ENCODE measurements at places on chromosomes 13 and 19.
A peak's percentile ranks its signal among the peaks of the same experiment; 100 is the strongest.

- DNase-seq: no peak
Measured at GRCh38 chr13:75721307-75721706, 85.2 kb downstream of the LMO7 start.

- DNase-seq: no peak
Measured at GRCh38 chr13:110334256-110334655, 27.2 kb downstream of the COL4A2 start.

DNA sequence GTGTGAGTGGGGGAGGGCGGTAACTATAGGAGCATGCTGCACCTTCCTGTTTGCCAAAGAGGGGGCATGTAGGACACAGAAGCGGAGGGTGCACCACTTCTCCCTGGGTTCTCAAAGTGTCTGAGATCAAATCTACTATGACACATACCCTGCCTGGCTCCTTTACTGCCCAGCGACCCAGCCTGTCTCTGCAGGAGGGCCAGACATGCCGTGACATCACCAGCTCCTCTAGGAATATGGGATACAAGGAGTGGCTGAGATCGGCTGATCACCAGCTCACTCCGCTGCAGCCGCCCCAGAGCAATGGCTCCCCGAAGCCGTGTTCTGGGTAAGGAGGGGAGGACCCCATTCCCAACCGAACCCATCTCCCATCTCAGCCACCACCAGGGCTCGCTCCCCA is 16.4 kb upstream of the IGFL1 start:
- DNase-seq: no peak

- DNase-seq: no peak
Measured at GRCh38 chr13:97134364-97135095, 87.6 kb upstream of the MBNL2 start.

DNA sequence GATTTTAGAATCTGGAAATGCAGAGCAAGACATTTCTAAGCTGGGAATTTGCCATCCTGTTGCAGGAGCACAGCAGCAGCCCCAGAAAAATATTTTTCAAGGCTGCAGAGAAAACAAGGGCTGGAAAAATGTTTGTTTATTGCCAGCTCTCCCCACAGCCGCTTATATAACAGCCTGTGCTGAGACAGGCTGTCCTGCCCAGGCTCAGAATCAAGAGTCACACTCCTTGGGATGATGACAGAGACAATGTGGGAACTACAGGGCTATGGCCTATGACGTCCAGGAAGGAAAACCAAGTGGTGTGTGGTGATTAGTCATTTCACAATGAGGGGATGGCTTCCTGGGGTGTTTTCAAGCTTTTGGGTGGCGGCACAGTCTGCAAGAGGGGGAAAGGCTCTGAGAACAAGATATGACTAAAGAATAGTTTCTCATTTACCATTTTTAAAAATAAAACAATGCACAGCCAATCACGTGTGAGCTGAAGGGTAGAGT is 136.3 kb upstream of the SERP2 start:
- DNase-seq: no peak

DNA sequence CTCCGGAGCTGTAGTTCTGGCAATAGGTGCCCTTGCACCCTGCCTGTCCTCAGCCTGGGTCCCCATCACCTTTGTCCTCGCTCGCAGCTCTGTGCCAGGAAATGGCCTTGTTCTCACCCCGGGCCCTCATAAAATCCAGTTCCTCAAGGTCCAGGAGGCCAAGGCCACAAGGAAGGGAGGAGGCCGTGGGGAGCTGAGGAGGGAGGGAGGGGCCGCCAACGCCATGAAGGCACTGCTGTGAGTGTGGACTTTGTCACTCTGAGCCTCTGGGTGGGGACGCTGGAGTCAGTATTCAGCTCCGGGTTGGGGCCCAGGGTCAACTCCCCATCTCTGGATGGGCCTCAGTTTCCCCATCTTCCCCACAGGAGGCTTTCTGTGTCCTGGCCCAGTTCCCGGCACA is 9.2 kb upstream of the GNA11 start:
- DNase-seq: no peak

GRCh38 chr19:46902402-46902766 is 41.6 kb downstream of the ARHGAP35 start:
- DNase-seq: no peak

- DNase-seq: no peak
Measured at GRCh38 chr19:35856546-35857149, at the start of gene KIRREL2. Gene KIRREL2 (plus strand): TSS chr19:35856911. CDS start chr19:35857120, 209 bp downstream.

- DNase-seq: no peak
Measured at GRCh38 chr19:30448386-30449077, 76.3 kb downstream of the ZNF536 start.

GRCh38 chr19:10339380-10339960 is at the start of gene ICAM3:
Gene ICAM3 (minus strand): TSS chr19:10339624. CDS start chr19:10339614, 10 bp downstream.
- peak; percentile 45 for DNase-seq

DNA sequence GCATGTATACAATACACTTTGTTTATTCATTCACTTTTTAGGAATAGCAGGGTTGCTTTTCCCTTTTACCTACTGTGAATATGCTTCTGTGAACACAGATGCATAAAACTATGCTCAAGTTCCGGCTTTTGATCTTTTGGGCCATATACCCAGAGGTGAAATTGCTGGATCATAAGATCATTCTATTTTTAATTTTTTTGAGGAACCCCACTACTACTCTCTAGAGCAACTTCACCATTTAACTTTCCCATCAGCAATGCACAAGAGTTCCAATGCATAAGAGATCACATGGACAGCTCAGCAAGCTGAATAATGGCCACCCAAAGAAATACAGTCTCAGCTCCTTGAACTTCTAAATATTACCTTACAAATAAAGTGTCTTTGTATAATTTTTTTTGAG is 17.0 kb upstream of the SIGLEC10 start:
- no peak for DNase-seq

DNA sequence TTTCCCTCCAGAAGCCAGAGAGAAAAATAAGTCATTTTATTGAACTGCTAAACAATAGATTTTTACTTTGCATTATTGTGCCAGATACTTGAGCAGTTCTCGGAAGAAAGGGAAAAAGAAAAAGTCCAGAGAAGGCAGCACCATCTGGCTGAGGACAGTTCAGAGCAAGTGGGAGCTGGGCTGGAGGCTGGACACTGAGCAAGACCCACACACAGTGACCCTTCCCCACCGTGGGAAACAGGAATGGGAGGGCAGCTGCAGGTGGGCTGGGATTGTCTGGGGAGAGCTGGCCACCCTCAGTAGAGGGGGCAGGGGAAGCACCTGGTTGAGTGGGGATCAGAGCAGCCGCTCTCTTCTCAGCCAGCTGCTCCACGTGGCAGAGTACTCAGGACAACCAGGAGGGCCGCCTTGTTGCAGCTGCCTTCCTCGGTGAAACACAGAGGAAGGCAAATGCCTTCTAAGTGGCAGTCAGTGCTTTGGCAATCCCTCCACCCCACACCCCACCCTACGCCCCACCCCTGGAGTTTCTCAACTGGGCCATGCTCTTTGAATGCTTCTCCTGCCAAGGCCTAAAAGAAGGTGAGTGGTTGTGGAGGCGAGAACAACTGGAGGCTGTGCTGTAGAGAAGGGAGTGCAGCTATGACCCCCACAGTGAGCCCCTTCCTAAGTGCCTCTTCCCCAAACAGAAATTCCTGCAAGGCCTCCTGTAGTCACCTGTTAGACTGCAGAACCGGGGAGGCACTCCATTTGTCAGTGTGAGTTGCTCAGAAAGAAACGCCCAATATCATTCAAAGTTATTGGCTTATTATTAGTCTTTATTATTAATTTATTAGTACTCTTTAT is 179.3 kb downstream of the ZIC5 start:
- DNase-seq: no peak

DNA sequence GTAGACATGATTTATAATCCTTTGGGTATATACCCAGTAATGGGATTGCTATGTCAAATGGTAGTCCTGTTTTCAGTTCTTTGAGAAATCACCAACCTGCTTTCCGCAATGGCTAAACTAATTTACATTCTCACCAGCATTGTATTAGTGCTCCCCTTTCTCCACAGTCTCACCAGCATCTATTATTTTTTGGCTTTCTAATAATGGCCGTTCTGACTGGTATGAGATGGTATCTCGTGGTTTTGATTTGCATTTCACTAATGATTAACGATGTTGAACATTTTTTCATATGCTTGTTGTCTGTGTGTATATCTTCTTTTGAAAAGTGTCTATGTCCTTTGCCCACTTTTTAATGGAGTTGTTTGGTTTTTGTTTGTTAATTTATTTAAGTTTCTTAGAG is 165.1 kb downstream of the PDS5B start:
- DNase-seq: no peak

DNA sequence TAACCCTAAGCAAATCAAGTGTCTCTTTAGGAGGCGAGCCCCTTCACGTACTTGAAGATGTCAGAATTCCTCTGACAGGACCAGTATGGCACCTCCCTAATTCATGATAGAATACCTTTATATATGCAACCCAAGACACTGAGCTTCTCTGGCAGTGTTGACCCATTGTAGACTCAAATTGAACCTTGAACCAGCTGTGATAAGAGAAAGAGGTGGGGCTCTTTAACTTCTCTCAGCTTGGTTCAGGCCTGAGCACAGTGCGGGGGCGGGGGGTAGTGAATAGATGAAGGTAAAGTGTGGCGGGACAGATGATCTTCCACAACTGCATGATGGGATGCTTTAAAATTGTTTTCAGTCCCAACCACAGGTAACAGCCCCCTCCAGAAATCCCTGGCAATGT is 12.1 kb downstream of the MBNL2 start:
- DNase-seq: no peak

DNA sequence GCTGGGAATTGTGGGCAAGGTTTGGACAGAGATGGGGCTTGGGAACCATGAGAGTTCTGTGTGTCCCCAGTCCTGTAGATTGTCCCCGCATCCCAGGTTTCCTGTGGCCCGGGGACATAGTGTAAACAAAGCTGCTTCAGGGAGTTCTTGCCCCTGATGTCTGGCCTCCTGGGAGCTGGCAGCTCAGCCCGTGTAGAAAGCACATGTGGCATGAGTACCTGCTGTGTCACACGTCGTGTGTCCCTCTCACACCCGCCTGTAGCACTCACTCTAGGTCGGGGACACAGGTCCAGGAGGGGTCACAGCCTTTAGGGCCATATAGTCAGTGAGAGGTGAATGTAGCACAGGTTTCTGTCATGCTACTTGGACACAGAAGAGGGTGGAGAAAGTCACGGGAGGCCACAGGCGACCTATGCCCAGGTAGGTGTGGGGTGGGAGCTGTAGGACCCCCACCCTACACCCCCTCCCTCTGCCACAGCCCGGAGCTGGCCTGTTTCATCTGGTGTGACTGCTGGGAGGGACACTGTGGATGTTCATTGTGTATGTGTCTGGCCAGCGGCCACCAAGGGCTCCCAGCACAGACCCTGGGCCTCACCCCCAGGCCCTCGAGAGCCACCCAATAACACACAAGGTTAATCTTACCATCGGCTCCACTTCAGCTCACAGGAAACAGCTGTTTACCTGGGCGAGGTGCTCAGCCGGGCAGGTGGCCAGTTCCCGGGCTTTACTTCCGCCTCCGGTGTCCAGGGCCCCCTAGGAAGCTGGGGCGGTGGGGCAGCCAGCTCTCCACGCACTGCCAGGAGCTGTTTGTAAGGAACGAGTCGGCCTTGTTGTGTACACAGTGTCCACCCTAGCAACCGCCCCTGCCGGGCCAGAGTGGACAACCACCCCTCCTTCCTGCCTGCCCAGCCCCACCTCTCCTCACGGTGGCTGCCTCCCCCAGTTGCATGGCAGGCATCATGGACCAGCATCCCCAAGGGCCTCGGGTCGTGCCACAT is 49.7 kb downstream of the COMP start:
- no peak for DNase-seq

DNA sequence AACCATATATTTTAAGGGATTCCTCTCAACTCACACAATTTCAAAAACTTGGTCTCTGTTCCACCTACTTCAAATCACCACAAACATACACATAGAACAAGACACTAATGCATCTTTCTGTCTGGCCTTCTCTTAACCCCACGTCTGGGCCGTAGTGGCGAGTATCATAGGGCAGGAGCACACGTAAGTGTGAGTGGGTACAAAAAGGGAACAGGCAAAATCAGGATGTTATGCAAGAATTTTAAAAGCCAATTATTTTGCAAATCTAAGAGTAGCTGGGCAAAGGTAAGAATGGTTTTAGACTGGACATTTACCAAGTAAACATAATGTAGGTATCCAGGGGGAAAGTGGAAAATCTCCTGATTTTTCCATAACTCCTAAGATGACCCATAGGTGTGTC is 35.1 kb downstream of the MTMR6 start:
- no peak for DNase-seq

GRCh38 chr19:3778899-3779723 is 7.1 kb downstream of the MATK start:
- no peak for DNase-seq

- DNase-seq: no peak
Measured at GRCh38 chr13:83499286-83499685, 383.0 kb downstream of the SLITRK1 start.

DNA sequence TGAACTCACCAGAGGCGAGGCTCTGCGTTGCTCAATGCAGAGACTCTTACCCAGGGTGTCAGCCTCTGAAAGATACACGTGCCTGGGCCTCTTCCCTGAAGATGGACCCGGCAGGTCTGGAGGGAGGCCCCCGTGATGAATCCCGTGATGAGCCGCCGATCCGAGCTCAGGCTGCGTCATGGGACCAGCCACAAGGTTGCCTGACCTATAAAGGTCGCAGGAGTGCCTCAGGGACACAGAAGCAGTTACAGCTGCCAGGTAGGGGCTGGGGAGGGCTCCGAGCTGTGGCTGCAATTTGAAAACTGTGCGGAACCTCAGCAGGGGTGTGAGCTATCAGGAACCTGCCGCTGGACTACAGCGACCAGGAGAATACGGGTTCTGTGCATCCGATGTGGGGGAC is 10.5 kb upstream of the ATP11A start:
- DNase-seq: no peak

- DNase-seq: no peak
Measured at GRCh38 chr13:93466502-93467036, 240.0 kb downstream of the GPC6 start.

DNA sequence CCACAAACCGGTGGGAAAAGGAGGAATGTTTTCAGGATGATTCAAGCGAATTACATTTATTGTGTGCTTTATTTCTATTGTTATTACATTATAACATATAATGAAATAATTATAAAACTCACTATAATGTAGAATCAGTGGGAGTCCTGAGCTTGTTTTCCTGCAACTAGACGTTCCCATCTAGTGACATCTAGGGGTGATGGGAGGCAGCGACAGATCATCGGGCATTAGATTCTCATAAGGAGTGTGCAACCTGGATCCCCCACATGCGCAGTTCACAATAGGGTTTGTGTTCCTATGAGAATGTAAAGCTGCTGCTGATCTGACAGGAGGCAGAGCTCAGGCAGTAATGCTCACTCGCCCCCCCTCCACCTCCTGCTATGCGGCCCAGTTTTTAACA is 54.5 kb downstream of the SPTBN4 start:
- DNase-seq: no peak

- DNase-seq: no peak
Measured at GRCh38 chr13:110156301-110157049, 150.5 kb downstream of the COL4A1 start.

DNA sequence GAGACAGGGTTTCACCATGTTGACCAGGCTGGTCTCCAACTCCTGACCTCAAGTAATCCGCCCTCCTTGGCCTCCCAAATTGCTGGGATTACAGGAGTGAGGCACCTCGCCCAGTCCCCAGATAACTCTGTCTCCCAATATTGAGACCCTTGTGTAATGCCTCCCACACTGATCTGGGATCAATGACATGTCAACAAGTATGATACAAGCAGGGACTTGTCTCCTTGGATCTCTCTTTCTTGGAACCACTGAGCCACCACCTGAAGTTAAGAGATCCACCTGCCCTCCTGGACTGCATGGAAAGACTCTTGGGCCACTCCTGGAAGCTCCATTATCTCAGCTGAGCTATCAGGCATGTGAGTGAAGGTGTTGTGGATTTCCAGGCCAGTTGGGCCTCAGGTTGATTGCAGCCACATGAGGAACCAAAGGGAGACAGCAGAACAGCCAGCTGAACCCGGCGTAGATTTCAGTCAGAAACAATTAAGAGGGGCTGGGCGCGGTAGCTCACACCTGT is 15.1 kb downstream of the NFKBID start:
- no peak for DNase-seq

All from stimulated activated CD8-positive, alpha-beta memory T cell treated with anti-CD3 and anti-CD28 coated beads, Interleukin-4, amount 100 ng/mL, for 1 hour (primary cell).